COR-L47 (cell line): ENCODE measurements at places on chromosomes 5 and 9.
A peak's percentile ranks its signal among the peaks of the same experiment; 100 is the strongest.

DNA sequence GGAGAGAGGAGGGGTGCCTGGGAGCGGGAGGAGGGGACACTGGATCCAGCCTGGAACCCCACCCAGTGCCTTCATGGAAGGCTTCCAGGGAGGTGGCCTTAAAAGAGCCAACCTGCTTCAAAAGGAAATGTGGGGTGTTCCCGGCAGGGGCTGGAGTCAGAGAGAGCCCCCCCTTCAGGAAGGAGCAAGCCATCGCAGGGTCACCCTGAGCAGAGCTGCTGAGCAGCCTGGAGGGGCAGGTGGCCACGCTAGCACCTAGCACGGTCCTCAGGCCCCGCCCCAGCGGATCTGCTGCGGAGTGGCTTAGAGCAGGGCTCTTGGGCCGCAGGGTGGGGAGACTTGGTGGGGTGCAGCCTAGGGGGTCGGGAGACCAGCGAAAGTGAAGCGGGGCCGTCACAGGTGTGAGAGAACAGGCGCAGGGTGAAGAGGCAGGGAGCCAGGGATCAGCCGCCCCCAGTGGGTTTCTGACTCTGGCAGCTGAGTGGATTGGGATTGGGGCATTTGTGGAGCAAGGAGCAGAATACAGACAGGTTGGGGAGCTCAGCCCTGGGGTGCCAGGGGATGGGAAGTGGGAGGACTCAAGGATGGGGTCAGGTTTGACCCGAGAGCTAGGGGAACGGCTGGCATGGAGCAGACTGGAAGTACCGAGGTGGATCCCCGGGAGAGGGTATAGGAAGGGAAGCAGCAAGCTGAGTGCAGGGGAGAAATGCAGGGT, 1.5 kb downstream of the LCN2 start:
- no peak for DNase-seq

DNA sequence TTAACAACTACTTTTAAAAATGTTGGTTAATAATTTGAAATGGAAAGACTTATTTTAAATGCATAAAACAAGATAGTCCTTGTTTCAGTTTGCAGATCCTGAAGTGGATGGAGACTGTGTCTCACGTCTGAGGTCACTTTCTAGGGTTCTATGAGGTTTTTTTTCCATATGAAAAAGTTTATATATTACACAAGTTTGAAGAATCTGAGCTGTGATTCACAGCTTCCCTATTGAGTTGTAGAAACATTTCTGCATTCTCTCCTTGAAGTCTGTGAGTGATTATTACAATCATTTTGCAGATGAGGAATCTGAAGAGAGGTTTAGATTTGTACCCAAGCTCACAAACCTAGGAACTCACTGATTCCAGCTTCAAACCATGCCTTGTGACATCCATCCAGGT, 442.5 kb upstream of the KLF4 start:
- DNase-seq: no peak

DNA sequence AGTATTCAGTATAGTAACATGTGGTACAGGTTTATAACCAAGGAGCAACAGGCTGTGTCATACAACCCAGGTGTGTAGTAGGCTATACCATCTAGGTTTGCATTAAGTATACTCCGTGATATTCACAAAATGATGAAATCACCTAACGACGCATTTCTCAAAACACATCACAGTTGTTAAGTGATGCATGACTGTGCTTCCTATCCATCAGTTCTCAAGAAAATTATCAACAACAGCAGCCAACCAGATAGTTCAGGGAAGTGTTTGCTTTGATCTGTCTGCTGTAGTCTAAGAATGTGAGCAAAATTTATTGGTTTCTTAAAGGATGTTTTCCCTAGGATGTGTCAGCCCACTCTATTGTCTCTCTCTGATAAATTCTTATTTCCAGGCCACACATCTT, 7.4 kb downstream of the ZBTB26 start:
- DNase-seq: no peak

DNA sequence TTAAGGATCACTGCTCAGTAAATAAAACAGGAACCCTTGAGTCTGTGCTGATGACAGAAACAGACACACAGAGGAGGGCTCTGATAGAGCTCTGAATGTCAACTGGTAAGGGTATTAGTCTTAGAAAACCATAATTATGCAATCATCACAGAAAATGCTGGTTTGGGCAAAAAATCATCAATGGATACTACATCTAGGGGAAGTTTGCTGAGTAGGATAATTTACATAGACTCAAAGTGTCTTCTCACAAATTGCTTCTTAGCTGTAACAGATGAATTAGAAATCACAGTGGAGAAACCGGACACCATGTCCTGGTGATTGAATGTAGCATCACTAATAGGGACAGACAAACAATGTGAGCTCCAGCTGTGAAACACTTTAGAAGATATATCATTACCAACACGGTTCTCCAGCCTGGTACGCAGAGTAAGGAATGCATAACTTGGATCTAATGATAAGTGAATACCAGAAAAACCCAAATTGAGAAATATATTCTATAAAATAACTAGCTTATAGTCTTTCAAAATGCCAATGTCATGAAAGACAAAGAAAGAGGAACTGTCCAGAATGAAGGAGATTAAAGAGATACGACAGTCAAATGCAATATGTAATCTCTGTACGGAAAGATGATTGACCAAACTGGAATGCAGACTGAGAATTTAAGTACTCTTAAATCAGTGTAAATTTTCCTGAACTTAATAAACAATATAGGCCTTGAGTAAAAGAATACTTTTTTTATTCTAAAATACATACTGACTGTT, 17.3 kb downstream of the CHD1 start:
- DNase-seq: peak; percentile 40

DNA sequence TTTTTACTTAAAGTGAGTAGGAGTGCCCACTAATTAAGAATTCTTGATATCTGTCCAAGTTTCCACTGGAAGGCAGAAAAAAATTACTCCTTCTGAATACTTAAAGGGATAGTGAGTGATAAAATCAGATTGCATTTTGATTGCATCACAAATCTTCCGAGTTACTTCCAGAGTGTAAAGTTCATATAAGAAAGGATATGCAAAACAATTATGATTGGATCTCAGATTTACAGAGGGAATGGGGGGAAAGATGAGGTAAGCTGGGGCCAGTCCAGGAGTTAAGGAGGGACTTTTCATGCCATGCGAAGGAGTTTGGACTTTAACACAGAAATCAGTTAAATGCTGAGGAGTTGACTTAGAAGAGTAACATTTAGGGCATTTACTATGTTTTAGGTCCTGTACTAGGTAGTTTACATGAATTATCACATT, 9.3 kb upstream of the RNF145 start:
- DNase-seq: no peak

- peak; percentile 39 for DNase-seq
Measured at GRCh38 chr5:123881759-123882244, 369.8 kb downstream of the CSNK1G3 start.

DNA sequence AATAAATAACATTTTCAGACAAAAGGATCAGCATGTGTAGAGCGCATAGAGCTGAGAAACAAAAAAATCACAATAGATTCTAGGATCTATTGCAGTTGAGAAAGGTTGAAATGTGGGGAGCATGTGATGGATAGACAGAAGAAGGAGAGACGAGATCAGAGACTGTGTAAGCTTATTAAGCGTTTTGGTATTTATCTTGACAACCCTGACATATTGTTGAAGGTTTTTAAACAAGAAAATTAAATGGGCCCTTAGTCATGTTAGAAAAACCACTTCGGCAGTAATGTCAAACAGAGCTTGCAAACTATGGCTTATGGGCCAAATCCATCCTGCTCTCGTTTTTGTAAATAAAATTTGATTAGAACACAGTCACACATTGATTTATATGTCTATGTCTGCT, 200.5 kb upstream of the KLF4 start:
- DNase-seq: no peak

GRCh38 chr9:3648722-3649246, 123.0 kb upstream of the RFX3 start:
- DNase-seq: no peak

DNA sequence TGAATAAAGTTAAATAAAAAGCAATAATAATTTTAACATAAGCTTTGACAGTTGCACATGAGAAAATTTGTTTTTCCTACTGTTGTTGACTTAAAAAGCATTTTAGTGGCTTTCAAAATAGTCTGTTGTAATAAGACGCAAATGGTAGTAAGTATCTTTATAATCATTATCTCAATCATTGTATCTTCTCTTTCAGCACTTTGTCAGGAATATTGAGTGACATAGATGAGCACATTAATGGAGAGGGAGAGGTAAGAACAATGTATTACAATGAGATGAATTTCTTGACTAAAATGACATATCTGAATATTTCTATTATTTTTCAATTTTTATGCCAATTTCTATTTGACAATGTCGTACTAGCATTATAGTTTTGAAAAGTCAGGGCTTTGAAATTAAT, 193.9 kb upstream of the MRPS30 start:
- DNase-seq: no peak

GRCh38 chr5:143699121-143699520, 112.8 kb upstream of the HMHB1 start:
- DNase-seq: no peak

GRCh38 chr5:105508519-105508918, 1945.9 kb upstream of the NUDT12 start:
- no peak for DNase-seq

GRCh38 chr5:91928754-91929521, 545.8 kb upstream of the ARRDC3 start:
- peak; percentile 42 for DNase-seq

DNA sequence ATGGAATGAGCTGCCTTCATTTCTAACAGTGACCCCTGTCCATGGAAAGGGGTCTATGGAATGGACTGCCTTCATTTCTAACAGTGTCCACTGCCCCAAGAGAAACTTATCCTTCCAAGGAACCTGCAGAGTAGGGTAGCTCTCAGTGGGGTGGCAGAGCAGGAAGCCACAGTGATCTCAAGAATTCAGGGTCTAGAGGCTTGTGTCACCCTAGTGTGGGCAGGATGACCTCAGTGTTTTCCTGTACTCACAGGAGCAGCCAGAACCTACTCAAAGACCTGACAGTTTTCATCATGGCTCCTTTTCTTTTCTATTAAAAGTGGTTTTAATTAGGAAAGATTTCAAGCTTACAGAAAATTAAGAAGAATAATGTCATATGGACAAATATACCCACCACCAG, 27.5 kb downstream of the SEC61B start:
- no peak for DNase-seq

DNA sequence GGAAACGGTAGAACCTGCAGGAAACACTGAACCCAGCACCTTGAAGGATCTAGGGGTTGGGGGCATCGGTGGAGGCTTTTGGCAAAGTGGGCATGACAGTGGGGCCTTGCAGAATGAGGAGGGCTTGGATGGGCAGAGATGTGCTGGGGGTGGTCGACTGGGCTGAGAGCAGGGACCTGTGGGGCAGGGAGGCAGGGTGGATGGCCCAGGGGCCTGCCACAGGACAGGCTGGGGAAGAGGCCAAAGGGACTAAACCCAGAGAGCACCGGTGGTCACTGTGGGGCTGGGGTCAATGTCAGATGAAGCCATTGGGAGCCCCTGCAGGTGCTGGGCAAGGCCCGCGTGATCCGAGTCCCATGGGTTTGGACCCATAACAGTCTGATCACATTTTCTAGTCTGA, 175.3 kb downstream of the DAB2IP start:
- DNase-seq: no peak

DNA sequence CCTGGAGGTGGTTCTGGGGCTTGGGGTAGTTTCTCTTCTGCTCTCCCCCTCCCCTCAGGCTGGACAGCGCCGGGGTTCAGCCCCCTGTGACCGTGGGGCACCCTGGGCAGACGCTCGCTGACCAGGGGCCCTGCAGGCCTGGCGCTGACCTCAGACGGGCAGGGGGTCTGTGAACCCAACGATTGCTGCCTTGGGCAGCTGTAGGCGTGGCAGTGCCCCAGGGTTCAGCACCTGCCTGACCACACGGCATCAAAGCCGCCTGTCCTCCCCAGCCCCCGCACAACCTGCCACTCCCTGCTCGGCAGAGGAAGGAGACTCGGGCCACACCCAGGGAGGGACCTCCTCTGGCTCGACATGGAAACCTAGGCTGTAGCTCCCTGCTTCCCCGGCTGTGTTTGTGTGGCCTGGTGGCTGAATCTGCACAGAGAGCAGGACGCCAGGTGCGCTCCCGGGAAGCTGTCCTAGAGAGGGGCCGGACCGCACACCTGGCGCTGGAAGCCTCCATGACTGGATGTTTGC, 12.2 kb downstream of the LCN12 start:
- DNase-seq: peak; percentile 44

- DNase-seq: no peak
Measured at GRCh38 chr5:55724281-55724680, 12.2 kb upstream of the SLC38A9 start.

DNA sequence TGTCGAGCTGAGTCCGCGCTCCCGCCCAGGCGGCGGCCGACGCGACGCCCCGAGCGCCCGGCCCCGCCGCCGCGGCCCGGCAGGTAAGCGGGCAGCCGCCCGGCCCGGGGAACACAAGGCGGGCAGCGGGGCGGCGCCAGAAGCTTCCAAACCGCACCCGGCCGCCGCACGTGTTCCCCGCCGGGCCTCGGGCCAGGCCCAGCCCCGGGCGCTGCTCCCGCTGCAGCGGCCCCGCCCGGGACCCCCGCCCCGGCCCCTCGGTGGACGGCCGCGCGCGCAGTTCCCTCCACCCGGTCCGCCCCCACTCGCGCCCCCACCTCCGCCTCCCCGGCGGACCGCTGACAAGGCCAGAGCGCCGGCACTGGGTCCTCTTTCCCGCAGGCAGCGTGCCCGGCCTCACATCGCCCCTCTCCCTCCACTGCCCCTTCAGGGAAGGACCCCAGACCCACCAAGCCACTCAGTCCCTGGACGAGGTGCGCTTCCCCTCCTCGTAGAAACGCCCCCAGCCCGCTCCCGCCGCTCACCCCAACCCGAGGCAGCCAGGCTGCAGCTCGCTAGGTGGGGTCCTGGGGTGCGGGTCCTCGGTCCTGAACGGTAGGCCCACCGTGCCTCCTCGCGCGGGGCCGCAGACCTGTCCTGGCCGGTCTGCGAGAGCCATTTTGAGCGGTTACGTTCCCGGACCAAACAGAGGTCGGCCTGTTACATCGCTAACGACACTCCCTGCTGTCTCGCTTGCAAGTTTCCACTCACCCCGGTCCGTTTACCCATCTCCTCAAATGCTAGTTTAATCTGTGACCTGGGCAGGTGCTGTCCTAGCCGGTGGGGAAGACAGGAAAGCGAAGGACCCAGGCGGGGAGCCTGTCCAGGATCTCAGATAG, 475 bp downstream of the WDR5 start:
- DNase-seq: no peak
